Fibroblast of skin of scalp (primary cell): ENCODE measurements at places on chromosomes 7 and 10.

DNA sequence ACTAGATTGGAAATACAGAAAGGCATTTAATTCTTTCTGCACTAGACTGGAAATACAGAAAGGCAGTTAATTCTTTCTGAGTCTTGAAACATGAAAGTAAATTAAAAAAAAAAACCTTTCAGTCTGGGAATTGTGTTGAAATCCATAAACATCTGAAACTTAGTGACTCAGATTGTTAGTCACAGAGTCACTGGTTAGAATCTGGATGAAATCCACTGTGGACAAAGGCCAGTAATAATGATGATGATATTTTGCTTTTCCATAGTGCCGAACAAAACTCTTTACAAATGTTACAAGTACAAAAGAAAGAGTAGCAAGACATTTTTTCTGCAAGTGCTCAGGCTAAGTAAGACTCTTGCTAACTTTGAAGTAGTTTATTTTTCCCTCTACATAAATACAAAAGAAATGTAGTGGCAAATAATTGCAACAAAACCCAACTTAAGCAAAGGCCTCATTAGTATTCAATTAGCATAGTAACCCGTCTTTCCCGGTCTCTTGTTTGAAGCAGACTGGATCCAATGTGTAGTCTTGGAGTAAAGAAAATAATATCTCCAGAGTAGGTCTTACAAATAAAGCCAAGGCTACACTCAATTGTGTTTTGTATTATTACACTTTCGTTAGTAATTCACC is 5.8 kb upstream of the PRTFDC1 start:
- peak; percentile 92 for DNase-seq

DNA sequence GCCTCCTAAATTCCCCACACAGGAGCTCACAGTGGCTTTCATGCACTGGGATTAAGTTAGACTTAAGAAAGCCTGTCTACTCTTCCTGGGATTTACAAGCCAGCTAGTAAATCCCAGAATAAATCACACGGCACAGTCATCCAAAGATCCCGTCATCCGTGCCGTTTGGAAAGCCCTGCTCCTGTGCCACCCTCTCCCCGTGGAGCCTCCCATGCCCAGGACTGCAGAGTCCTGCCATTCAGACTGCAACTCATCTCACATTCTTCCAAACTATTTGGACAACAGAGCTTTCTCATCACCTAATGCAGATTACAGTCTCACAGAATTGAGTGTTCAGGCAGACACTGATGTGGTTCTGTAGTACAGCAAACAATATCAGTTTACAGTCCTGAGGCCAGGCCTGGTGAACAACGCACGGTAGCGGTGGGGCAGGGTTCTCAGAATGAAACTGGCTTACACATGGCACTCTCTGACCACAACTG is 166.5 kb downstream of the EGFR start:
- DNase-seq: no peak

- no peak for DNase-seq
Measured at GRCh38 chr10:111137007-111137406, 60.2 kb downstream of the ADRA2A start.

DNA sequence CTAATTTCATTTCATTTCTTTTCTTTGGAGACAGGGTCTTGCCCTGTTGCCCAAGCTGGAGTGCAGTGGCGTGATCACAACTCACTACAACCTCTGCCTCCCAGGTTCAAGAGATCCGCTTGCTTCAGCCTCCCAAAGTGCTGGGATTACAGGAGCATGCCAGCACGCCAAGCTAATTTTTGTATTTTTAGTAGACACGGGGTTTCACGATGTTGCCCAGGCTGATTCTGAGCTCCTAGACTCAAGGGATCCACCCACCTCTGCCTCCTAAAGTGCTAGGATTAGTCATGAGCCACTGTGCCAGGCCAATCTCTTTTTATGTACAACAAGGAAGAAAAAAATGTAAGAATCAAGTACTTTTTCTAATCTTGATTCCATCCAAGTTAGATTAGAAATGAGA is 10.7 kb upstream of the KMT2E start:
- peak; percentile 72 for DNase-seq

- DNase-seq: no peak
Measured at GRCh38 chr7:43152696-43153095, 40.2 kb downstream of the HECW1 start.

- peak; percentile 83 for DNase-seq
Measured at GRCh38 chr7:44693641-44694313, 54.9 kb upstream of the ZMIZ2 start.

DNA sequence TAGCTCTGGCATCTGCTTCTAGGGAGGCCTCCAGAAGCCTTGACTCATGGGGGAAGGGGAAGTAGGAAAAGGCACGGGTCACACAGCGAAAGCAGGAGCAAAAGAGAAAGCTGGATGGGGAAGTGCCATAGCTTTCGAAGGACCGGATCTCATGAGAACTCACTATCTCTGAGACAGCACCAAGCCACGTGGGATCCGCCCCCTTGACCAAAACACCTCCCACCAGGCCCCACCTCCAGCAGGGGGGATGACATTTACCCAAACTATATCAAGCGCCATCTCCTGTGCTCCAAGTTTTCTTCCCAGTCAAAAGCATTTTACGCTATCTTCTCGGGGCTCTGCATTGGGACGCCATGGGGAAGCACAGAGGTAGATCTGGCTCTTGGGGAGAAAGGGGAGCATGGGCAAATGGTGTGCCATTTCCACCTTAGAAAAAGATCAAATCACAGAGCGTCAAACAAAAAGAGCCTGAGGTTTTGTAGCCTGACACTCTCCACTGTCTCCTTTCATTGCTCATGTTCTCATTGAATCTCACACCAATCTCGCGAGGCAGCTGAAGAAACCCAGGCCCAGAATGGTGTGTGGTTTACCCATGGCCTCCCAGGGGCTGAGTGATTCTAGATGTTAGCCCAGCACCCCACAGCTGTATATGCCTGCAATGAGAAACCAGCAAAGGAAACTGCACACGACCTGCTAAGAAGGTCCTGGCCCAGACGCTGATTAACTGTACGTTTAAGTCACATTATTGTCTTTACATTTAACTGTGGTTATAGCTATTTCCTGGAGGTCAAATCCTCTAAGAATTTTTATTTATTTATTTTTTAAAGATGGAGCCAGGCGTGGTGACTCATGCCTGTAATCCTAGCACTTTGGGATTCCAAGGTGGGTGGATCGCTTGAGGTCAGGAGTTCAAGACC is 8.1 kb upstream of the OLAH start:
- peak; percentile 65 for DNase-seq

DNA sequence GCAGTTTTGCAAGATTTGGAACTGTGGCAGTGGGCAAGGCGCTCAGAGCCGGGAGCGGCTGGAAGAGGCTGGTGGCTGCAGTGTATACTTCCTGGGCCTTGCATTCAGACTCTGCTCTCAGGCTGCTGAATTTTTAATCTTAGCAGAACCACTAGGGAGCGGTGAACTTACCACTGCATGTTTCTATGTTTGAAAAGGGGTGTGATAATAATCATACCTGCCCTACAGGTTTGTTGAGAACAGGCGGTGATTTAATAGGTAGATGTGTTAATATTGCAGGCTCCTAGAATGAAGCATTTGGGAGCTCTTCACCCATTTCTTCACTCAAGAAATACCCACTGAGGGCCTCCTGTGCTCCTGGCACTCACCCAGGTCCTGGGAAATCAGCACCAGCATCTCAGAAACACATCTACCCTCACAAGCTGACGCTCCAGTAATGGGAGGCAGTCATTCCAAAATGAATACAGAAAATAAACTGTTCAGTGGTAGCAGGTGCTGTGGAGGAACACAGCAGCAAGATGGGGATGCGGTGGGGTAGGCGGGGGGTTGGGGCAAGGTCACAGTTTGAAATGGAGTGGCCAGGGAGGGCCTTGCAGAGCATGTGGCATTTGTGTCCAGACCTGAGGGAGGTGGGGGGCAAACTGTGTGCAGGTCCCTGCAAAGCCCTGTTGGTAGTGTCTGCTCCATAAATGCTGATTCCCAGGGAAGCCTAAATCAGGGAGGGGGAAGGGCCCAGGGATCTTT is 41.0 kb downstream of the VWA2 start:
- no peak for DNase-seq

- DNase-seq: no peak
Measured at GRCh38 chr10:126758867-126759266, 88.4 kb upstream of the C10orf90 start.

GRCh38 chr7:1944619-1945210 is 274.6 kb downstream of the ELFN1 start:
- DNase-seq: no peak

- DNase-seq: no peak
Measured at GRCh38 chr10:107025676-107026075, 138.8 kb downstream of the SORCS1 start.

DNA sequence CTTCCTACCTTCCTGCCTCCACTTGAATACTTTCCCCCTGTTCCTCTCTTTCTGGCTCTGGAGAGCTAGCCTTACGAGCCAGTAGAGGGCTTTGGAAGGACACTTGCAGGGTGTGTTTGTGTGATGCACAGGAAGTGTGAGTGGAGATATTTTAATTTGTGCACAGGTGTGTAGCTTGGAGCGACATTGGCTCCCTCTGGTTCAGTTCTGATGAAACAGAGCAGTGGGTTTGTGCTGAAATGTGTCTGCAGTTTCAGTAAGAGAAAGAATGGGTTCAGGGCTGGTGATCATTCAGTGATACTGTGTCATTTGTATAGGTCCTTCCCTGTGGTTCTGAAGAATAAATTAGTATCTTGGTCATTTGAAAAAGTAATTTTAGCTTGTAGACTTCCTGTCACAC is 86.9 kb downstream of the SND1 start:
- DNase-seq: no peak

- DNase-seq: peak; percentile 89
Measured at GRCh38 chr10:125118011-125118611, 42.3 kb downstream of the CTBP2 start.

GRCh38 chr10:3265088-3265487 is 92.5 kb upstream of the PITRM1 start:
- DNase-seq: peak; percentile 30

DNA sequence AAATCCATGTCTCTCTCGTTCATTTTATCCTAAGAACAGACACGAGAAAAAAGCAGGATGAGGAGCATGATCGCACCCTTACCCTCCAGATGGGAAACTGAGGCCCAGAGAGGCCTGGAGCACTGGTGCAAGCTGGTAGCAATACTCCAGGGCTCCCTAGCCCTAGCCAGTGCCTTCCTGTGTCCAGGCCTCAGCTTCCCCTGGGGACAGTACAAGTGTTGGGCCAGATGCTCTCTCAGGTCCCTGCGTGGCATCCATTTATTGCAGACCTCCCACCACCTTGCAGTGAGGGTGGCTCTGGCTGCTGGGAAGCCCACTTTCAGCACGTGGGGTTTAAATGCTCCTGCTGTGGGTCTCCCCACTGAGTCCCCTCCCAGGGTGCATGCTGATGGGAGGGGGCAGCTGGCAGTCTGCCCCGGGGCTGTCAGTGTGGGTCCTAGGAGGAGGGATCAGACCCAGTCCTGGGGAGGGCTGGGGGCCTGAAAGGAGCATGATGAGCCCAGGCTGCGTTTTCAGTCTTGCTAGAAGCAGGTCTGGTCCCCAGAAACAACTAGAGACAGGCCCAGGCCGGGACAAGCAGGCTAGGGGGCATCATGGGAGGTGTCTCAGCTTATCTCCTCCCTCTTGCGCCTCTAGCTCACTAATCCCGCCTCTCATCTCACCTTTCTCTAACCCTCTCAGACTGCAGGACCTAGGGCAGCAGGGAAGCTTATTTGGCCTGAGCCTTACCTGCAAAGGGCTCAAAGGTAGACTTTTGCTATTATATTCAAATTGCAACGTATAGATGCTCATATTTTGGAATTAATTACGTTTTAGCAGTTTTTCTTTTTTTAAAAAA is 662 bp upstream of the PPIF start:
- no peak for DNase-seq

- DNase-seq: no peak
Measured at GRCh38 chr10:22252801-22253579, 35.2 kb upstream of the EBLN1 start.

DNA sequence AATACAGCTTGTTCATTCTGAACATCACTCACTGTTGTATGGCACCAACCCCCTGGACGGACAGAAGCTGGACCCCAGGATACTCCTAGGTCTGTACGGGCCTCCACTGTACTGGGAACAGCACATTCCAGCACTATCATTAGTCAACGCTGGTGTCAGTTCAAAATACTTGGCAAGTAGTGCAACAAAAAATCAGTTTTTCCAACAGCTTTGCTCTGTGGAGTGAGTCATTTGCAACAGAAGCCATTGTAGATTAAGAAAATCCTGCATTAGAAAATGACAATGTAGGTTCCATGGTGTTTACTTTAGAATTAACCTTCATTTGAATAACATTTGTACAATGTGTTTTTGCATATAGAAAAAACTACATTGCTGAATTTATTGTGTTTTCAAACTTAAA is 266.6 kb downstream of the HDAC9 start:
- peak; percentile 91 for DNase-seq

DNA sequence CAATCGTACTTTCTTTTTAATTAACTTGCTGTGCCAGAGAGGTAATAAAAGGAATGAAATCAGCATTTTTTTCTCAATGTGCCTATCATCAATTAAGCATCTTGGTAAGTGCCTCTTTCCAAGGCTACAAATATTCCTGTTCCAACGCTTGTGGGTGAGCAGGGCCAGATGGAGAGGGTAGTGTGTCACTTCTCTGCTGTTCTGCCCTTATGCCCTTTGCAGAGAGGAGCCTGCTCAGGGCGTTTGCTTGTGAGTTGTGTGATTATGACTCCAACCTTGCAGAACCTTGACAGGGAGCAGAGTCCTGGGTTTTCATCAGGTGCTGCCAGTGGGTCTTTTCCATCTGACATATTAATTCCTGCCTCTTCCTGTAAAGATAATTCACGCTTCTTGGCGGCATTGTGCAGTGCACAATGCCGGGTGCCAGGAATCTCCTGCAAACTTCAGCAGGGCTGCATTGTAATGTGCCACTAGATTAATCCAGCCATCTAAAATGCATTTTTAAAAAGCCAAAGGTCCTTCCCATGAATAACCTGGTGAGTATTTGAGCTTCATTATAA is 234.4 kb downstream of the ARHGAP12 start:
- DNase-seq: no peak

DNA sequence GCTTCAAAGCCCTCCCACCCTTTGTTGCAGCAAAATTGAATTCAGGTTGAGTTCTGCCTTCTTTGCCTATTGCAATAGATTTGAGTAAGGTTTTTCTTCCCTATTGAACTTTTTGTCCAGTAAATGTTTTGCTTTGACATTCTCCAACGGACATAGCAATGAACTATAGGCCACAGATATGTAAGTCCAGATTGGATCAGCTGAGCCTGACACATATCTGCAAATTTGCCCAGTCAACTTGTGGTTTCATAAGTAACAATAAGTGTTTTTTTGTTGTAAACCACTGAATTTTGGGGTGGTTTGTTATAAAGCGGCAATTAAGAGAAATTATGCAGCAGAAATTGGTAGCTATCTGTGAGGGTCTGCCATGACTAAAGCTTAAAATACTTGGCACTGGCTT is 332.1 kb upstream of the SORCS1 start:
- DNase-seq: no peak

GRCh38 chr7:121083790-121084251 is 95.3 kb downstream of the CPED1 start:
- DNase-seq: no peak

- DNase-seq: peak; percentile 90
Measured at GRCh38 chr10:4807761-4808507, 18.1 kb upstream of the AKR1E2 start.

DNA sequence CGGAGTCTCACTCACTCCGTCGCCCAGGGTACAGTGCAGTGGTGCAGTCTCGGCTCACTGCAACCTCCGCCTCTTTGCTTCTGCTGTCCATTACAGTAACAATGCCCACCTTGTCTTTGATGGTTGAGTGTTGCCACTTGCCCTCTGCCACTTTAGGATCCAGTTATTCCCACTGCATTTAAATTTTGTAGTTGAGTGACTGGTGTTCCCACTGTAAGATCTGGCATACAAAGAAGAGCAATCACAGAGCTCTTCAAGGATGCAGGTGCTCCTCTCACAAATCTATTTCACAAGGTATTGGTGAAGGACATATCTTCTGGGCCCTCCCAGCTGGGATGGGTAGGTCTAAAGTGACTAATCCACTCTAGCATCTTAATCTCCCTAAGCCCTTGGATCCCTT is 12.6 kb downstream of the PTER start:
- DNase-seq: no peak
